Activated CD4-positive, alpha-beta T cell treated with anti-CD3 and anti-CD28 coated beads, Interleukin-2, Interleukin-6, amounts not matched to agents 100 ng/mL and 50 ng/mL, durations not matched to agents 16 hours and 8 hours (primary cell): ENCODE measurements at places on chromosomes 6 and 20.
A peak's percentile ranks its signal among the peaks of the same experiment; 100 is the strongest.

GRCh38 chr6:124002377-124003081, 198.9 kb downstream of the NKAIN2 start:
- DNase-seq, result no peak

GRCh38 chr20:50336661-50337060, 146.0 kb downstream of the CEBPB start:
- no peak for DNase-seq

GRCh38 chr6:96898241-96898851, 655 bp upstream of the NDUFAF4 start:
- peak; percentile 15 for DNase-seq

- no peak for DNase-seq
These were observed 104.8 kb upstream of the BTN3A2 start for GRCh38 chr6:26260110-26260637.

GRCh38 chr6:46689657-46690056, 2.0 kb downstream of the TDRD6 start:
- no peak for DNase-seq

- no peak for DNase-seq
These were observed 18.5 kb upstream of the RNF39 start for GRCh38 chr6:30093951-30094661.

DNA sequence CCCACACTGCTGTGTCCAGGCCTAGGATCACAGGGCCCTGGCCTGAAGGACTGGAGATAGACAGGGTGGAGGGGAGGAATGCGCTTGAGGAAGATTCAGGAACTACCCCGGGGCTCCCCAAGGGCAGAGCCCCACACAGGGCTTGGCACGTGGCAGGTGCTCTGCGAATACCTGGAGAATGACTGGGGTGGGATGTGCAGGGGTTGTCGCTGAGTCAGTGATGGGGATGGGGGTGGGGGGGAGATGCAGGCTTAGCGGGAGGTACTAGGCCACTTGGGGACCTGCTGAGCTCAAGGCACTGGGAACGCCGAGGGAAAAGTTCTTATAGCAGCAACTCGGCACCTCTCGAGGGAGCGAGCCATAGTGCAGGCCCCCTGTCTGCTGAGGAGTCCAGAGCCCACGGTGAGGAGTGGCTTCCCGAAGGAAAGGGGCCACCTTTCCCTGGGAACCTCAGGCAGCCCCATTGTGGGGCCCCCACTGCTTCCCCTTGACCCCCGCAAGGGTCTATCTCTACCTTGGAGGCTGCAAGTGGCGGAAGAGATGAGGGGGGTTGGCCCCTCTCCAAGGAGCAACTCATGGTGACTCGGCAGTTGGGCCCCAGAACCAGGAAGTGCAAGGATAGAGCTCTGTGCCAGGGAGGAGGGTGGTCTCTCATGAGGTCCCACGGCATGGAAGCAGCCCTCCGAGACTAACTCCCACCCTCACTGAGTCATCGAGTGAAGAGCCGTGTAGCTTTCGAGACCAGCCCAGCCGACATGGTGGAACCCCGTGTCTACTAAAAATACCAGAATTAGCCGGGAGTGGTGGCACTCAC, 33.1 kb downstream of the SRC start:
- DNase-seq, result no peak

GRCh38 chr6:44043479-44044153, 83.6 kb downstream of the MRPL14 start:
- no peak for DNase-seq

- no peak for DNase-seq
These were observed 56.5 kb upstream of the FNDC1 start for GRCh38 chr6:159112714-159113113.

- no peak for DNase-seq
These were observed 70.7 kb upstream of the POPDC3 start for GRCh38 chr6:105250533-105250932.

- DNase-seq, result peak; percentile 70
These were observed 123.2 kb upstream of the TMEM170B start for GRCh38 chr6:11414176-11414963.

DNA sequence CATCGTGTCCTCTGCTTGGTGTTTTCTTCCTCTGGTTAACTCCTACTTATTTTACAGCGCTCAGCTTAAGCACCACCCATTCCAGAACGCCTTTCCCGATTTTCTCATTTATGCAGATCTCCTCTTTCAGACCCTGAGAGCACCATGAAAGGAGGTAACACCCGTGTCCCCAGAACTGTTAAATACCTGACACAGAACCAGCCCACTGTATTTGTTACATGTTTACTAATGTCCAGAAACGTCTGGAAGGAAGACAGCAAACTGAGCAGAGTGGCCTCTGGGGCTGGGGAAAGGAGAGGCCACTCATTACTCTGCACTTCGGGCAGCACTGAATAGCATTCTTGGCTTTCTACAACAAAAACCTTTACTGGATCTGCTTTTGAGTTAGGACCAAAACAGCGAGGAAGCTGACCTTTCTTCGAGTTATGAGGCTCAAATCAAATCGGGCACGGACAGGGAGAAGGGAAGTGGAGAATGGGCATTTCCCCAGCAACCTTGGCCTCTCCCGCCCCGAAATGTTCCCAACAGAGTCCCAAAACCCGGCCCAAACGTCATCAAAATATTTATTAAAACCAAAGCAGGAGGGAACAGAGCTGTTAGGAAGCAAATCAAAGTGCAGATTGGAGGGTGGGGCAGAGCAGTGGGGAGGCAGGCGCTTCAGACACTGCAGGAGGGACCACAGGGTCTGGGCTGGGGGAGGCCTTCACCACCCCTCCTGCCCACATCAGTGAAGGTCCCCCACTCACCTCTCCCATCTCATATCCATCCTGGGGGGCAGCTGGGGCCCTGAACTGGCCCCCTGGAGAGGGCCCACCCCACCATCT, 1.1 kb upstream of the NECAB3 start:
- DNase-seq, result no peak

DNA sequence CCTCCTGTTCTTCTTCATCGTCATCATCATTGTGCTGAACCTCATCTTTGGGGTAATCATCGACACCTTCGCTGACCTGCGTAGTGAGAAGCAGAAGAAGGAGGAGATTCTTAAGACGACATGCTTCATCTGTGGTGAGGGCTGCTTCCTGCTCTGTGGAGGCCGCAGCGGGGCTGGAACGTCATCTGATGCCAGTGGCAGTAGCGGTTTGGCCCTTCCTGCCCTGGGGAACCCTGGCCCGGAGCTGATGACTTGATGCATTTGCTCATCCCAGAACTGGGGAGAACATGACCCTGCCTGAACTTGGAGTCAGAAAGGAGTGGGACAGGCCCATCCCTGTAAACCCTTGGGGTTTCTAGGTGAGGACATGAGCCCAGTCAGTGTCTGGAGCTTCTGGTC, 18.7 kb downstream of the UQCC2 start:
- peak; percentile 82 for DNase-seq

GRCh38 chr6:52331793-52332457, 30.0 kb upstream of the PAQR8 start:
- no peak for DNase-seq

DNA sequence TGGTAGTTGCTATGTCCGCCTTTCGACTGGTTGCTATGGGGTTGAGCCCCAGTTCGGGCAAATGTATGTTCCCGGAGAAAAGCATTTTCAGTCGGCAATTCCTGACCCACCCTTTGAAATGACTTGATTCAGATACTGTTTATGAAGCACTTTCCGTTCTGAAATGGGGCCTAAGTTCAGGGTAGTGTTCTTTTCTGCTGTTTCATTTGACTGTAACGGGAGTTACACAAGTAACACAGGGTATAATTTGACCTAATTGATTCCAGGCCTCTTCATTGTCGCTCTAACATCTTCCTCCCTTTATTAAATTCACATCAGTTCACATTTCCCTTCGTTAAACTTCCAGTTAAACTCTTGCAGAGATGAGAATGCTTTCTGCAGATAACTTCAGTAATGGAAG, 85.5 kb downstream of the BMP6 start:
- no peak for DNase-seq

- DNase-seq, result no peak
These were observed 381.8 kb downstream of the CDKAL1 start for GRCh38 chr6:20916086-20916485.

DNA sequence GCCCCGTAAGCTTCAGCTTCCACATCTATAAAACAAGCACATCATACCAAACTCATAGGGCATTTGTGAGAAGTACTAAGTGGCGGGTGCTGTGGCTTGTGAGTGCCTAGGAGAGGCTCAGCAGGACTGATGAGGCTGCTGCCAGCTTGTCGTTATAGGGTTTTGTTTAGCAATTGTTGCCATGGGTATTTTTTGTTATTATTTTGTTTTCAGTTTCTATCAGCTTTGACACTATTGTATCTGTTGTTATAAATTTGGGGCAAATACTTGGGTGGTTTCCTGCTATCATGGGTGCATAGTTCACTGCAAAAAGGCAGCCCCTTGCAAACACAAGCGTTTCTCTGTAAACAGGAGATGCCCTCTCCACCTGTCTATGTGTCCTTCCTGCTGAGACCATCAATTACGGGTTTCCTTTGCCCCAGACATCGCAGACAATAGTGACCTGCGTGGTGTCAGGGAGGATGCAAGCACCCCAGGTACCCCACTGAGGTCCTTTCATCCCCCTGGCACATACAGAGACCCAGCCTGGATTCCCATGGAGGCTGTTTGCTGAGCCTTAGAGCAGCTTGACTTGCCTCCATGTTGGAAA, 3.1 kb upstream of the CCDC167 start:
- peak; percentile 54 for DNase-seq

DNA sequence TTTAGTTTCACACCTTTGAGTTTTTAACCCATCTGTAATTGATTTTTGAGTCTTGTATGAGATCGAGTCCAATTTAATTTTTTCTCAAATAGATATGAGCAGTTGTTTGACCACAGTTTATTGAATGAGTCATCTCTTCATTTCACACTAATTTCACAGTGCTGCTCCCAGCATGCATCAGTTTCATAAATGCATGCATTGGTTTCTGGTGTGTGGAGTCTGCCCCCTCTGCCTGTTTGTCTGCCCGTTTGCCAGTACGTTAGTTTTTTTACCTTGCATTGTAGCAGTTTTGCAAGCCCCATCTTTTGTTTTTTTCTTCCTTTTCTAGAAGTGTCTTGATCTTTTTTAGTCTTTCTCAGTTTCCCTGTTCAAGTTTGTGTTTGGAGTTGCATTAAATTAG, 11.9 kb downstream of the SLX4IP start:
- peak; percentile 87 for DNase-seq

GRCh38 chr20:52242237-52243230, 51.0 kb upstream of the ZFP64 start:
- peak; percentile 39 for DNase-seq

DNA sequence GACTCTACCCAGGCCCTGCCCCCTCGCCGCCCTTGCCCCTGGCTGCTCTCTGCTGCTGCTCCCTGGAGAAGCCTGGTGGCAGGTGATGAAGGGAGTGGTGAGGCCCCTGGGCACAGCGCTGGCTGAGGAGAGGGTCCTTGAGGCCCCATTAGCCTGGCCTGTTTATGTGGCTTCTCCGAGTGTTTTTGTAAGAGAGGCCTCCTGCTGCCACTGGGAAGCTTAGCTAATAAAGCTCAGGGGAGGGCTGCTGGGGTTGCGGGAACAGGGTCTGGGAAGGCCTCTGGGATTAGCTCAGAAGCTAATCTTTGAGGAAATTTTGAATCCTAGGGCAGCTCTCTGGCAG, 15.5 kb downstream of the EBF4 start:
- no peak for DNase-seq

- DNase-seq, result no peak
These were observed 1.8 kb downstream of the NANP start for GRCh38 chr20:25622049-25622448.

GRCh38 chr6:49839957-49840356, 26.4 kb downstream of the CRISP1 start:
- no peak for DNase-seq

- DNase-seq, result peak; percentile 95
These were observed 3.9 kb downstream of the SYTL3 start for GRCh38 chr6:158653577-158654354.

GRCh38 chr20:48669946-48670605, 157.7 kb downstream of the PREX1 start:
- no peak for DNase-seq

DNA sequence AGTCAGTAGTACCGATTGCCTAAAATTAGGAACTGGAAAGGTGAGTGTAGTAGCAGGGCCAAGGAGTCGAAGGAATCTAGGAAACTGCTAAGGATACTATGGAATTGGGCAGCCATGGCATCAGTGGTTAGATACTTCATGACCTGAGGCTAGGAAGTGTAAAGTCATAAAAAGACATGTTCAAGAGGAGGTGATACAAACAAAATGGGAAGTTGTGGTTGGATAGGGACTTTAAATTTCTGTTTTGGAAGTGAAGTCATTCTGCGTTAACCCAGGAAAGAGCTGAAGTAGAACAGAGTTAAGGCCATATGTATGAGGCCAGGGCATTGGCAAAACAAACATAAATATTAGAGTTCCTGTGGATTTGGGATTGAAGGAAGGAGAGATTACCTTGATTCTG, 88.6 kb upstream of the TMEM181 start:
- no peak for DNase-seq

- DNase-seq, result no peak
These were observed 73.1 kb upstream of the QKI start for GRCh38 chr6:163341224-163342061.

DNA sequence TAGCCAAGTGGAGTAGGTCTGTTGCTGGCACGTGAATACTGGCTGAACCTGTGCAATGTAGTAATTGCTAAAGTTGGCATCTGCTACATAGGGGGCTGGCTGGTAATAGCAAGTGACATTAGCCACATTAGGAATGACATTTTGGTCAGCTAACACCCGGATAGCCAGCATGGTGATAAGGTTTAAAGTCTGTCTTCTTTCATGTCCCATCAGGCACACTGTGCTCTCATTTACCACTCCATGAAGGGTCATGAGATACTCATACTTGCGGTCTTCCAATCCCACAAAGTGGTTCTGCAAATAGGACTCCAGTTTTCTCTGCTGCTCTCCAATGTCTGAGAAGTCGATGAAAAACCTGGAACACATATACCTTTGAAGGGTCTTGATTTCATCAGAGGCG, 2.8 kb downstream of the TENT5A start:
- DNase-seq, result no peak

GRCh38 chr6:100774681-100775080, 106.4 kb downstream of the ASCC3 start:
- no peak for DNase-seq
